ENCODE measurements at places on chromosomes 6 and 20. TPM values are rescaled to one million over a fixed set of nuclear protein-coding genes. Genes with fewer than 3 reads are reported as not detected.

GRCh38 chr20:25057234-25058050, 497 bp downstream of the ACSS1 start:
- no peak for DNase-seq

The ATP5F1E gene
- total RNA-seq: 91.0 TPM

The GLP1R gene
- total RNA-seq: not detected

The RAET1L gene
- not detected for total RNA-seq

DNA sequence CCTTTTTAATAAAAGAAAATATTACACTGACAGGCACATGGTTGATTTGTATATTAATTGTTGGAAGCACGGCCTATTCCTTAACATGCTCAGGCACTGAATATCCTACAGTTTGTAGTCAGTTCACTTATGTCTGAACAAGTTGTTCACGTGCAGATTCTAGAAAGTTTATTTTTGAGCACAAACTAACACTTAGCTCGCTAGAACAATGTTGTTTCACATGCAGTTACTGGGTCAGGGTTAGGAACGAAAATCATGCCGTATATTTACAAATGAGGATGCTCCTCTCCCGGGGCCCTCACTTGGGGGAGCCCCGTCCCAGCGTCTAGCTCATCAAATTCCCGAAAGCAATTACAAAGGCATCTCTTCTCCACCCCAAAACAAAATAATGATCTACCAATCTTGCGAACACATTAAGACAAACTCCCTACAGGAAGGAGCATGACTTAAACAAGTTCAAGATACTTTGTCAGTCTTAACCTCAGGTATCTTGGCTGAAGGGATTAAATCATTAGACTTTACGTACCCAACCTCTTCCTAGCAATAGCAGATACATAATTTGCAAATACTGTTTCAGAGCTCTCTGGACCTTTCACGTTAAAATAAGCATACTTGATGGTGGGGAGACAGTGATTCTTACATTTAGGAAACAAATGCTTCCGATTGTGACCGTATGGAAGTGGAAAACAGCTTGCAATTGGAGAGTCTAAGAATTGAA, 1.5 kb downstream of the MAP7 start:
- no peak for DNase-seq

- DNase-seq: no peak
Observed at GRCh38 chr20:8357703-8358102, 225.6 kb downstream of the PLCB1 start.

- no peak for DNase-seq
Observed at GRCh38 chr6:34520645-34521462, 35.3 kb downstream of the SPDEF start.

- no peak for DNase-seq
Observed at GRCh38 chr20:38115205-38115604, 49.9 kb downstream of the TGM2 start.

DNA sequence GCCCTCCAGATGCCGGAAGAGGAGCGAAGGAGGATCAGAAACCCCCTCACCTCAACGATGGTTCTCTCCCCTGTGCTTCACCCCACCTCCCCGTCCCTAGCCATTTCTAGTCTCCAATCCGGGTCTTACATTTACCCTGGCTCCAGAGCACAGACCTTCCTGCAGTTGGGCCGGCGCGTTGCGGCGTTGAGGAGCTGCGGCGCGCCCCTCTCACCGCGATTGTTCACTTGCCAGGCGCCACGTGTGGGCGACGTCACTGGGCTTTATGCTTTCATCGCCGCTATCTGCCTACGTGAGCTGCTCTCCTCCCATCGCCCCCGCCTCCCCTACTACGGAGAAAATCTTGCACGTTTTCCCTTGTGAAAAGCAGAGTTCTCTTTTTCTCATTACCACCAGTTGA, at the start of gene CRISP2:
Gene CRISP2, minus strand, starts transcription at position 198 of the 400 bp plus-strand sequence. CDS start 4,347 bp downstream, outside the sequence.
- no peak for DNase-seq

The ARMC2 gene
- total RNA-seq: 5.2 TPM

DNA sequence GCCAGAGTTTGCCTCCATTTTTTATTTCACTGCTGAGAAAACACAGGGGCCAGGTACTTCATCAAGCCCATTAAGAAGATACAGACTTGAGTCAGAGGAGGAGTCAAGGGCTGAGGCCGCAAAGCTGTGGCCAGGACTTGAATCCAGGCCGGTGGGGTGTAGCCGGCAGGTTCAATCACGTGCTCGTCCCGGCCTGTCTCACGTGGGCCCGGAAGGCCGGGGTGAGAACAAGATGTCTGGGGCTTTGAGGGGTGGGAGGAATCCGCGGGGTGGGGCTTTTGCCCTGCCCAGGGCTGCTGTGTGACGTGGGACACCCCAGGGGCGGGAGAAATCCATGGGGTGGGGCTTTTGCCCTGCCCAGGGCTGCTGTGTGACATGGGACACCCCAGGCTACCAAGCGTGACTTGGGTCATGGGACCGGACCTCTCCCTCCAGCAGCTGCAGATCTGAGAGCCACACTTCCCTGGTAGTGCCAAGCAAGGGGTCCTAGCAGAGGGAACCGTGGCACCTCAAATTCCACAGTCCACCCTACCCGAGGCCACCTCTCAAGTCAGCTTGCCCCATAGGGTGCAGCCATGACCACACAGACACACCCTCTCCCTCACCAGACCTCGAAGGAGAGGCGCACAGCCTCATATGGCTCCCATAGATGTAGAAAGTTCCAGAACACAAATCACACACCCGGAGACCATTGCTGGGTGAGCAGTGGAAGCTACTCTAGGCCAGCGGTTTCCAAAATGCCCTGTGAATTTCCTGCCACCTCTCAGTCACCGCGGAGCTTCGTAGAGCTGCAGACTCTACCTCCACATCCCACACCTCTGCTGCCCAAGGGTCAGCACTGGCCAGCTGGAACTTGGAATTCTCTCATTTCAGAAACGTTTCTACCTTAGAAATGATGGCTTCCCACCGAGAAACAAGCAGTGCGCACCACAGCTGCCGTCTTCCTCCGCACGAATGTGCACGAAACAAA, 156.1 kb downstream of the DLL1 start:
- DNase-seq: no peak

GRCh38 chr6:13390658-13391057, 62.3 kb upstream of the TBC1D7 start:
- DNase-seq: no peak

GRCh38 chr20:58040447-58041290, 187.8 kb downstream of the ANKRD60 start:
- DNase-seq: no peak

- DNase-seq: no peak
Observed at GRCh38 chr6:80245043-80245442, 138.6 kb downstream of the BCKDHB start.

The TP53TG5 gene
- not detected for total RNA-seq

GRCh38 chr20:634148-634925, 18.7 kb downstream of the SRXN1 start:
- no peak for DNase-seq

The CLVS2 gene
- not detected for total RNA-seq
